ENCODE measurements at places on chromosomes 6 and 20.

DNA sequence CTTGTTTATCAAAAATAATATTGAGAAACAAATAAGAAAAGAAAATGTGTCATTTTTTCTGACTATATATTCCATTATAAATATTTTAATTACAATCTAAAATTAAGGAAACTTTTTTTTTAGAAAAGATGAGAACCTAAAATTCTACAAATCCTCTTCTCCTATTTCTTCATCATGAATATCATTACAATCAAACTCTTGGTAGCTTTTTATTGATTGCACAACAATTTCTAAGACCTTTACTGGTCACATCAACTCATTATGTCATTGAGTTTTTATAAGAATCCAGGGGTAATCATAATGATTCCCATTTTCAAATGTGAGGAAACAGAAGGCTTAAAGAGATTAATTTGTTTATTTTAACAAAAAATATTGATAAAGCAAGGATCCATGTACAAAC, 841.0 kb downstream of the FRK start:
- no peak for DNase-seq

- DNase-seq = no peak
Observed at GRCh38 chr6:52503851-52504781, 72.7 kb downstream of the TRAM2 start.

DNA sequence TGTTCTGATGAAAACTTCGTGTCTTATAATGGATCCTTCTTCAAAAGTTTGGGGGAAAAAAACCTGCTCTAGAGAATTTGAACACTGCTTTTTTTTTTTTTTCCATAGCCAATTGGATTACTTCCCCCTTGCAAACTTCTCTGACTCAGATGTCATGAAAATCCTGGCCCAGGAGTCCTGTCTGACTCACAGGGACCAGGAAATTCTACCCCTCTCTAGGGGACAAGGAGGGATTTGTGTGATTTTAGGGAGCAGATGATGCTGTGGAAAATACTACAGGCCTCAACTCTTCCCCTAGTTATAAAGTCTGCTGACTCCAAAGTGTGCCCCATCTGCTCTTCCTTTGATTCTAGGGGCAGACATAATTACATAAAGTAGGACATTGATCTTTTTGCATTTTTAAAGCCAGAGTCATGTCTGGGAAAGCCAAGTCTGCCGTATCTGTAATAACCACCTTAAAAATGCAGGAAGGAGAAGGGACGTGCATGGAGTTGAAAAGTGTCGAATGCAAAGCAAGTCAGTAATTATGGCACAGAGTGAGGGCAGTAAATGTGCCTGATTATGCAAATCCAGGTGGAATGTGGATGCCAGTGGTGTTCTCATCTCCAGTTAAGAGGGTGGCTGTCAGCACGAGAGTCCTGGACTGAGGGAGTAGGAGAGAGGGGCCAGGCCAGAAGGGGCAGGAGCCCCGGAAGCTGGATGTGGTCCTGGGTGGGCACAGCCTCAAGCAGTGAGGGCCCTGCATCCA, 144.3 kb upstream of the SULF2 start:
- no peak for DNase-seq

GRCh38 chr20:10652660-10653261, 21.0 kb downstream of the JAG1 start:
- no peak for DNase-seq

DNA sequence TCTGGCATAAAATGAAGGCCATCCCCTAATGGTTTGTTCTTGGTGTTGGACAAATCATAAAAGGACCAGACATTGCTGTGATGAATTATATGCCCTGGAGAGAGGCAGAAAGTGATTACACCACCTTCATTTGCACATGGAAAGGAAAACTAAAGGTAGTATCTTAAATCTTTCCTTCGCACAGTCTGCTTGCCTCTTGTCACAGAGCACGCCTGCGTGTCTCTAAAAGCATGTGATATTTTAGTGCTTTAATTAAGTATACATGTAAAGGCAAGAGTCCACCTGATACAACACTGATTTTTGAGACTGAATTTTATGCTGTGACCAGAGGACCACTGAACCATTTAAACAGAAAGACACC, 28.8 kb upstream of the PLAGL1 start:
- no peak for DNase-seq

DNA sequence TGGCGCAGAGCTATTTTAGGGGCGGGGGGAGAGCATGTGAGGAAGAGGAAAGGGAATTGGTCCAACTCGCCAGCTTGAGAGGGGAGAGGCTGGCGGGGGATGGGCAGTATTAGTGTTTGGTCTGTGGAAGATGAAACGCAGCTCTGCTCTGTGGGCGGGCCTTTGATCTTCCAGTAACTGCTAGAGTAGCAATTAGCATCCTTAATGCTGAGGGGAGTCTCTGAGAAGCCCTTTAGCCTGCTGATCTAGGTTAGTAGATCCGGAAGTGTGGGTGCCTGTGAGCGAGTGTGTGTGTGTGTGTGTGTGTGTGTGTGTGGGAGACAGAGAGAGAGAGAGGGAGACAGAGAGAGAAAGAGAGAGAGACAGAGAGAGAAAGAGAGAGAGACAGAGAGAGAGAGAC, 117.2 kb upstream of the BACH2 start:
- no peak for DNase-seq

DNA sequence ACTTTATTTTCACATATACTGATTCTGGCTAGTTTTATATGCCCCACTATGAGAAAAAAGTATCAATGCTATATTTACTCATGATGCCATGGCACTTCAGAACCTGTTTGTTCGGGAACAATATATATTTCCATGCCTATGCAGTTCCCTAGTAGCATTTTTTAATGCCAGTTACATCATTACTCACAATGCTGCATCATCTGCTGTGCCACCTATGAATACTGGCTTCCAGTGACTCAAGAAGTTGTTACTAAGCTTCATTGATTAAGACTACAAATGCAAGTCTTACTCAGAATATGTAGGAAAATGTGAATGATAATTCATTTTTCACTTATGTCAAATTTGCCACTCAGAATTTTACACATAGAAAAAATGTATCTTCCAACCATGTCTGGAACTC, 97.9 kb downstream of the MAFB start:
- no peak for DNase-seq
